ENCODE measurements at places on chromosomes 1 and 21.

DNA sequence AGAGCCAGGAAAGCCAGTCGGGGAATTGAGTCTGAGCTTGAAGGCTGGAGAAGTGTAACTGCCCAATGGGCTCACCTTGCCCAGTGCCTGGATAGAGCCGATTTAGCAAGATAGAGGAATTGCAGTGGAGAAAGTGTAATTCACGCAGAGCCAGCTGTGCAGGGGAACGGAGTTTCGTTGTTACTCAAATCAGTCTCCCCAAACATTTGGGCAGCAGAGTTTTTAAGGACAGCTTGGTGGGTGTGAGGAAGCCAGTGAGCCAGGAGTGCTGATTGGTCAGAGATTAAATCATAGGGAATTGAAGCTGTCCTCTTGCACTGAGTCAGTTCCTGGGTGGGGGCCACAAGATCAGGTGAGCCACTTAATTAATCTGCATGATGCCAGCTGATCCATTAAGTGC is 28.4 kb upstream of the NLRP3 start:
- no peak for DNase-seq

GRCh38 chr1:160354388-160354985 is 11.3 kb downstream of the NCSTN start:
- no peak for DNase-seq

DNA sequence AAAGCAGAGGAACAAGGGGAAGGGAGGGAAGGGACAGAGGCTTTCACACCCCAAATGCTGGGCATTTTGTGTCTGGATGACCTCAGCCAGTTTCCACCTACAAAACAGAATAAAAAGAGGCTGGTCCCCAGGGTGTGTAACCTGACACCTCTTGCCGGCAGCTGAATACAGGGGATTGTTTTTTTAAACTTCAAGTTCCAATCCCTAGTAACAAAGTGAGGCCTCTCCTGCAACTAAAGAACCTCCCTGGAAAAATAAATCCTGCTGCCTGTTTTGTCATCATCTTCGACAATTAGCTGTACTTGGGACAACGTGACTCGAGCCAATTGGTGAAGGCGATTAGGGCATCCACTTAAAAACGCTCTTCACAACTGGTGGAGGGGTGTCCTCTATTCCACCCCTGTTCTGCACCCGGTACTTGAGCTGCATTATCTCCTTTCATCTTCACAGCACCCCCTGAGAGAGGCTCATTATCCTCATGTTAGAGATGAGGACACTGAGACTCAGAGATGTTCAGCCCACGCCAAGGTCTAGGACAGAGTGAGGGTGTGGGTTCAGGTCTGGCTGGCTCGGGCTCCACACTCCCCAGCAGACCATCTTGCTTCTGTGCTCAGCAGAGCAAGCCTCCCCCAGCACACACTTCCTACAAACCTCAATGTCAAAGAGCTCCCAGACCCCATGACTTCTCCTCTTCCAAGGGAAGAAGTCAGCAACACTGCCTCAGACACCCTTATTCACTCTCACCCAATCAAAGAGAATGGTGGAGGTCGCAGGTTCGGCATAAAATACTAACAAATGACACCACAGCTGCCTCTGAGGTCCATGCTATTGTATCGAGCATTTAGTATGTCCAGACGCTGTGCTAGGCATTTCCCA is 15.2 kb downstream of the ITPKB start:
- peak; percentile 85 for DNase-seq

DNA sequence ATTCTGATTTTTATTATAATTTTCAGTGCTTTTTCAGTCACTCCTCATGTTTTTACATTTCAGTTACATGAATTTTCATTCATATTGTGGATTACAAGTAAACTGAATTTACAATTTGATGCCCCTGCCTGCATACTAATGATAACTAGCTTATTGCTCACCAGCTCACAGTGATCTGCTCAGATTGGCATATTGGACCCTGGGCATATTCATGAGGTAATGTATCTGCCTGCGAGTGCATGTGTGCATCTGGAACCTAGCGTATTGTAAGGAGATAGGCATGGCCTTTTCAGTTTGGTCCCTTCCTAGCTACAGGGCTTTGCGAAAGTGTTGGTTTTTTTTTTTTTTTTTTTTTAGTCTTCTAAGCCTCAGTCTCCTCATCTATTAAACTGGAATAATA is 213.7 kb downstream of the SDCCAG8 start:
- no peak for DNase-seq

DNA sequence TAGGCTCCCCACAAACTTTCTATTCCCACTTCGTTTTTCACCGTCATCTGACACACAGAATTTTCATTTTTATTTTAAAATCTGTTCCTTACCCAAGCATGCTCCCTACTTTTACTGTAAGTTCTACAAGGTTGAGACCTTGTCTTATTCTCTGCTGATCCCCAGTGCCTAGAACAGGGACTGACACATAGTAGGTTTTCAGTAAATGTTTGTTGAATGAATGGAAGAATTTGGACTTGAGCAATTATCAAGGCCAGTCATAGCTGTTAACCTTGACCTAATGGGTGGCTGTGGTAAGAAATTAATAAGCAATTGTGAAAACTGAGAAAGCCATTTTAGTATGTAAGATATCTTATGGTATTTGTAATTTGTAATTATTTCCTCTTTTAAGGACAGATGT is 71.1 kb downstream of the LAMC1 start:
- no peak for DNase-seq

GRCh38 chr1:205316161-205316566 is 5.4 kb downstream of the NUAK2 start:
- no peak for DNase-seq

- peak; percentile 34 for DNase-seq
These were observed 1.4 kb downstream of the EVA1C start for GRCh38 chr21:32413697-32414578.

GRCh38 chr1:24379733-24380315 is 33.8 kb downstream of the STPG1 start:
- DNase-seq: no peak

- no peak for DNase-seq
These were observed 76.4 kb upstream of the ZBTB18 start for GRCh38 chr1:243974451-243975292.
